ENCODE measurements at places on chromosomes 11 and 22.

GRCh38 chr11:64868904-64869570, 9.4 kb downstream of the EHD1 start:
- DNase-seq, result peak; percentile 99

DNA sequence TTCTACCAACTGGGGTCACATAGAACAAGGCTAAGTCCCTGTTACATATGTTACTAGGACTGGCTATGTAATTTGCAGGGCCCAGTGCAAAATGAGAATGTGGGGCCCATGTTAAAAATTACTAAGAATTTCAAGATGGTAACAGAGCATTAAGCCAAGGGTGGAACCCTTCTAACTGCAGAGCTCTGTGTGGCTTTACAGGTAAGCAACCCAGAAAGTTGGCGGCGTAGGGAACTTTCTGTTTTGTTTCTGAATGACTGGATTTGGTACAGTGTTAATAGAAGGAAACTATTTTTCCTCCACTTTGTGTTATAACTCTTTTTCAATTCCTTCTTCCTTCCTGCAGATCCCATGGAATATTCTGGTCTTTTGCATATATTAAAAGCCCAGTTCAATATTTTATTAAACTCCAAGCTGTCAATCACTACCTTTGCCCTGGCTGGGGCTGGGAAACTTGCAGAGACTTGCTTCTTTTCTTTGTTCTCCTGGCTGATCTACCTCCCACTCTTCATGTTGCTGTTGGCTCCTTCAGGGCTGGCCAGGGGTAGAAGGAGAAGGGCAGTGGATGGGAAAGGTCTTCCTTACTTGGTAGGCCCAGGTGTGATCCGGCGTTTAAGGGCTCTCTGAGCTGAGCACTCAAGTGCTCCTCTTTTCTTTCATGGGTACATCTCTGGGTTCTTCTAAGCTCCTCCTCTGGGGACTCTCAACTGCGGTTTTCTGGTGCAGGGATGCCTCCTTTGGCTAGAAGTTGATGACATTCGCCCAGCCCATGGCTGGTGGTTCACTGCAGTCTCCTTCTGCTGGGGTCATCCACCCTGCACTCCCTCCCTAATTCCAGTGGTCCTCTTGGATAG, 67.7 kb downstream of the SNX19 start:
- DNase-seq, result no peak

DNA sequence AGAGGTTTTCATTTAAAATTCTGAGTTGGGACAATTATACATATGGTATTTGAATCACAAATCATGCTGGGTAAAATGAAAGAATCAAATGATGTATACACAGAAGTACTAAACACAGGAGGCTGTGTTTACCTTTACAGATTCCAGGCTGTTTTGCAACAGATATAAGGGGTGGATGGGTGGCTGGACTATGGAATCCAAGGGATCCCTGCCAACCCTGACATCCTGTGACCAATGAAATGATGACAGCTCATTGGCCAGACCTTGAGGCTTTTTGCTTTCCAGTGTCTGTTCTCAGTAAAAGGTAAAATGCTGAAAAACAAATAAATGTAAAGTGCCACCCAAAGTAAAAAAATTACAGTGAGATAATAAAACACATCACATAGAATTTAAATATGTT, 3.3 kb upstream of the DDI1 start:
- no peak for DNase-seq

DNA sequence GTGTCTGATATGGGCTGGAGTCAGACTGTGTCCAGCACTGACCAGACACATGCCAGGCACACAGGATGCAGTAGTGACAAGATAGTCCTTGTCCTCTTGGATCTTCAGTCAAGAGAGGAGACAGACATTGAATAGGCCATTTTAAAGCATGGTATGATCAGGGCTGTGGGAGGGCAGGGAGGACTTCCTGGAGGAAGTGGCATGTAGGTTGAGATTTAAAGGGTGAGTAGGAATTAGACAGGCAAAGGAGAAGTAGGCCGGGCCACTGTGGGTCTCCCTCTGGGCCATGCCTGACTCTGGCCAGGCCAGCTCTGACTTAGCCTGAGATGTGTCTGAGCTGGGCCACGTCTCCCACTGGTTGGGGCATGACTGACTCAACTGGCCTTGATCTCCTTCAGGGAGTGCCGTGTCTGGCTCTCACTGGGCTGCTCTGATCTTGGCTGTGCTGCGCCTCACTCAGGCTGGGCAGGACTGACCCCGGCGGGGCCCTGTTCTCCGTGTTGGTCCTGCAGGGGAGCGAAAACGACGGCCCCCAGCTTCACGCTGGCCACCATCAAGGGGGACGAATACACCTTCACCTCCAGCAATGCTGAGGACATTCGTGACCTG, 71.2 kb downstream of the MYO7A start:
- no peak for DNase-seq

DNA sequence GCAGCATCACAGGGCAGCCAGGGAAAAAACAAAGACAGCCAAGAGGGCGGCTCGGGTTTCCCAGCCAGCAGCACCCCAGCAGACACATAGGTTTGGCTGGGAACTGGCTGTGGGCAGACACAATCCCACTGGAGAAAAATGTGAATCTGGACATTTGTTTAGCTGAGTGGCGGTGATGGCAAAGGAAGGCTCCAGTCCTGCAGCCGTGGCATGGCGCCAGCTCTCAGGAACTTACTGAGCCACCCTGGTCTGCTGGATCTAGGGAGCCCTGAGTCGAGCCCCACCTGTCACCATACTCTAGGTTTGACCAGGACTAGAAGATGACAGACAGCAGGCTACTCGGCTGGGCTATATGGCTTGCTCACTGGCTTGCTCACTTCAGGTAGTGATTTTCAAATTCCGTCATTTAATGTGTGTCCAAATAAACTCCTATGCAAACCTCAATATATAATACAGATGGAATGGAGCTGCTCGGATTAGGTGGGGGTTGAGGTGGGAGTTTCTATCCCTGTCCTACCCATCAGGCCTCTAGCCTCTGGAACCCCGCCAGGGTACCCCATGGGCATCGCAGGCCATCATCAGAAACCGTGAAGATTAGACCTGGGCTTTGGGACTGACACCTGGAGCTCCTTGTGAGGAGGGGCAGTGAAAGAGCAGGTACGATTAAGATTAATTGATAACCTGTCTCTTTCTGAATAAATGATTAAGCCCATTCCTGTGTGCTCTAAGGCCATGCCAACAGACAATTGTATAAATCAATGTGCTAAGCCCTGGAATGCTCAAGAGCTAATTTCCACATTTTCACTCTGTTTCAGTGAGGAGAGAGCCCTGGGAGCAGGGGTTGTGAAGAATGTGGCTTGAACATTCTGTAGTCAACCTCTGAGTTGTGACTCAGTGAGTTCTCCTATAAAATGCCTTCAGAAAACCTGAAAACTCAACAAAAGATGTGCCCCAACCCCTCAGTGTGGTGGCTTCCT, 42.5 kb downstream of the GALNT18 start:
- no peak for DNase-seq
